ENCODE measurements at places on chromosomes 5 and 9.

- no peak for DNase-seq
These were observed 108.5 kb upstream of the OTULINL start for GRCh38 chr5:14472986-14473567.

DNA sequence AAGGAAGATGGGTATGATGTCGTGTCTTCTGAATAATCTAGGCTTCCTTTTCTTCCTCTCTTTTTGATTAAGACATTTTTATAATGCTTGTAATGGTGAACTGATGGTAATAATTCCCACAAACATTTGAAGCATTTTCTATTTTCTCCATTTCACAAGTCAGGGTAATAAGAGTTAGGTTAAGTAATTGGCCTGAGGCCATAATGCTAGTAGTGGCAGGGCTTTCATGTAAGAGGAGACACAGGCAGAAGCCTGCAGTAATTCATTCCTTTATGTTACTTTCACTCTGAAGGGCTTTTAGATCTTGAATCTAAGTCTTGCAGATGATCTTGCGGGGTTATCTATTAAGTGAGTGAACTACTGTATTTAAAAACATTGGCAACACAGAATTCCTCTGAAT lies 374.9 kb downstream of the MAT2B start:
- no peak for DNase-seq

DNA sequence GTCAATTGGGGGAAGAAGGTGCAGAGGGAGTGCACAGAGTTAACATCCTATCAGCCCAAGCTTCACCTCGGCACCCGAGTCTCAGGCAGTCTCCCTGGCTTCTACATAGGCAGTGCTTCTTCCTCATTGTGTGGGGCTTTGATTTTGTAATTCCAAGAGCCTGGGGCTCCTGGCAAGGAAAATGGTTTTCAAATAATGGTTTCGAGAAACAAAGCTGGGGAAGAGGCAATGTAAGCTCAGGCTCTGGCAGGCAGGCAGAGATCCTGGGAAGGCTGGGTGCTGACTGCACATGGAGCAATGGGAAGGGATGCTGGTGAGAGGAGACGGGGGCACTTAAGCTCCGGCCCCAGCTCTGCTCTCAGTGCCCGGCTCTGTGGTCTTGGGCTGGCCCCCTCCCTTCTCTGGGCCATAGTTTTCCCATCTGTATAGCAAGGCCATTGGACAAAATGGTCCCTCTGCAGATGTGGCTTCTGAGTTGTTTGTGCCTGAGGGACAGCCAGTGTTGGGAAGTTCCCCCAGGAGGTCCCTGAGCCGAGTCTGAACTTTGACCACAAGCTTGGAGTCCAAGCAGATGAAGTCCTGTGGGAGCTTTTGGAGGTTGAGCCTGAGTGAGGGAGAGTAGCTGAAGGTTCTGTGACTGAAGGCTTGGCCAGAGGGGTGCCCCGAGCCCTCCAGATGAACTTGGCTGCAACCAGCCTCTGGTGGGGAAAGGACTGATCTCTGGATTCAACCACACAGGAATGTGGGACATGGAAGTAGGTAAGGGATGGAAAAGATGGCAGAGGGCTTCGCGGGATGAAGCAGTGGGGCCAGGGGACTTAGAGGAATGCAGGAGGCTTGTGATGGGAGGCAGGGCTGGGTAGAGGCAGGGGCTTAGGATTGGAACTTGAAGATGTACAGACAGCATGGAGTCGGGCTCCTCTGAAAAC lies 28.5 kb upstream of the IL17B start:
- DNase-seq, result no peak

DNA sequence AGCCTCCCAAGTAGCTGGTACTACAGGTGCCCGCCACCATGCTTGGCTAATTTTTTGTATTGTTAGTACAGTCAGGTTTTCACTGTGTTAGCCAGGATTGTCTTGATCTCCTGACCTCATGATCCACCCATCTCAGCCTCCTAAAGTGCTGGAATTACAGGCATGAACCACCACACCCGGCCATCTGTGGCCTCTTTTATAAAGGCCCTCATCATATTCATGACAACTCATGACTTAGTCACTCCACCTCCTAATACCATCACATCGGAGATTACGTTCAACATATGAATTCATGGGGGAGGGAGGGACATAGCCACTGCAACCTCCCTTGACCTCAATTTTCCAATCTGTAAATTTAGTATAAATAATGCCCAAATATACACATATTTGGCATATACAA lies 27.2 kb upstream of the PLCXD3 start:
- no peak for DNase-seq

Measured in CD4-positive, alpha-beta T cell treated with Interleukin-6 for 4 hours (primary cell).